ENCODE measurements at places on chromosomes 4 and X. TPM values are rescaled to one million over a fixed set of nuclear protein-coding genes. Genes with fewer than 3 reads are reported as not detected.

Gene SSX1
- not detected for total RNA-seq

Gene SRPX2
- total RNA-seq, result 5.3 TPM

Gene SERTM2
- not detected for total RNA-seq

Gene ZNF141
- 11.3 TPM for total RNA-seq

Gene FAM47A
- not detected for total RNA-seq

Gene TMEM185A
- total RNA-seq, result 15.5 TPM

Gene PPP4R3C
- not detected for total RNA-seq

Gene CXCL1
- total RNA-seq, result 35.0 TPM

Gene LANCL3
- 0.54 TPM for total RNA-seq

Gene VSIG1
- total RNA-seq, result 1.8 TPM

Gene CAPN6
- total RNA-seq, result 0.37 TPM

Gene SYNPO2
- 0.42 TPM for total RNA-seq

Gene TSPAN6
- 5.6 TPM for total RNA-seq

Gene RXFP1
- total RNA-seq, result 4.7 TPM

Gene WDR17
- 1.5 TPM for total RNA-seq

Gene SMR3A
- total RNA-seq, result not detected
